ENCODE measurements at places on chromosomes 6 and 20.

- DNase-seq, result no peak
Measured at GRCh38 chr6:45478240-45478639, 100.5 kb upstream of the SUPT3H start.

DNA sequence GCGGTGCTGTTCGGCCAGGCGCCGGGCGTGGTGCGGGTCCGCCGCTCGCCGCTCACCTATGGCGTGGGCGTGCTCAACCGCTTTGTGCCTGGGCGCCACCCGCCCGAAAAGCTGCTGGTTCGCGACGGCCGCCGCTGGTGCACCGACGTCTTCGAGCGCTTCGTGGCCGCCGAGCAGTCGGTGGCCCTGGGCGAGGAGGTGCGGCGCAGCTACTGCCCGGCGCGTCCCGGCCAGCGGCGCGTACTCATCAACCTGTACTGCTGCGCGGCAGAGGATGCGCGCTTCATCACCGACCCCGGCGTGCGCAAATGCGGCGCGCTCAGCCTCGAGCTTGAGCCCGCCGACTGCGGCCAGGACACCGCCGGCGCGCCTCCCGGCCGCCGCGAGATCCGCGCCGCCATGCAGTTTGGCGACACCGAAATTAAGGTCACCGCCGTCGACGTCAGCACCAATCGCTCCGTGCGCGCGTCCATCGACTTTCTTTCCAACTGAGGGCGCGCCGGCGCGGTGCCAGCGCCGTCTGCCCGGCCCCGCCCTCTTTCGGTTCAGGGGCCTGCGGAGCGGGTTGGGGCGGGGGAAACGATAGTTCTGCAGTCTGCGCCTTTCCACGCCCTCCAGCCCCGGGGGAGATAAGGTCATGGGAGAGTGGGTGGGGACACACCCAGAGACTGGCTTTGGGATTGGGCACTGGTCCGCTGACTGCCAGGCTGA lies 15.7 kb downstream of the ADISSP start:
- peak; percentile 67 for DNase-seq

DNA sequence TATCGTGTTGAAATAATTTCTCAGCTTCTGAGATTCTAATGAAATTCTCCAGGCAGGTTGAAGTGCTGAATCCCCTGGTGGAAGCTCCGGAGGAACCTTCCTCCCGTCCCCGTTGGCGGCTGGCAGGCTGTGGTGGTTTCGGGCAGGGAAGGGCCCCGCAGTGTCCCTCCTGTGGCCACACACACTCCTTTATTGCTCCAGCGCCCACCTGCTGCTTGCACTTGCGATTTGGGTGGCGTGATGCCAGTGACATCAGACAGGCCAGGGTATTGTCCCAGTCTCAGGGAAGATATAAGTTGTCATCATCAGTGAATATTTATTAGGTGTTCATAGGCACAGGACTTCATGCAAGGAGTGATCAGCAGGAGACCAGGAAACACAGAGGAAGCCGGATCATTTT lies 530.4 kb downstream of the QKI start:
- no peak for DNase-seq

- no peak for DNase-seq
Measured at GRCh38 chr20:61645732-61646131, 393.7 kb downstream of the CDH4 start.

- no peak for DNase-seq
Measured at GRCh38 chr6:68636666-68637065, 1.6 kb downstream of the ADGRB3 start.
